ENCODE measurements at places on chromosomes 2 and 18. TPM values are rescaled to one million over a fixed set of nuclear protein-coding genes. Genes with fewer than 3 reads are reported as not detected.

DNA sequence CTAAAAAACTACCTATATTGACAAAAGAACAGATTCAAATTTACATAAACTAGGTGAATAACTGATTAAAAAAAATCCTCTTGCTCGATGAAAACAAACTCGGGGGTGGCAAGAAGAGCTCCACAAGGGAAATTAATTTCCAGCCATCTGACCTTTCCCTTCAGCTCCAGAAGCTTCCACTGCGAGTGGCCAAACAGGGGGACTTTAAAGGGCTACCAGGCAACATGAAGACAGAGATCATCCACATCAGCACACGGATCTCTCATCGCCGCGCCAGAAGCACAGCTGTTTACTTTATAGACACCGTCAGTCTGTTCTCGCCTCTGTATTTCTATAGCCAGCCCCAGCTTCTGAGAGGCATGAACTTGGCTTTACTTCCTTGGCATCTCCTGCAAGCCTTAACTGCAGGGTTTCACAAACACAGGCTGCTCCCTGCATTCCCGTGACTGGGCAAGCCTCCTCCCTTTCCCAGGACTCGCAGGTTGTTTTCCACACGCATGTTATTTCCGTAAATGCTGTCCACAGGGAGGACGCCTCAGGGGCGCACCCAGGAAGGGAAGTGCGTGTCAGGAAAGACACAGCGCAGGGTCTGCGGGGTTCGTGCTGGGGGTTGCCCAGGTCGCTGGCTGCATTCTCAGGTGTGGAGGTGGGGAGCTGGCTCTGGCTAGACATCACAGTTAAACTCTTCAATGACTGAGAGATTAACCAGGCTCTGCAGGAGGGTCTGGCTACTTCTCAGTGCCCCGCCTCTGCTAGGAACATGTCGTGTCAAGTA, 85.0 kb downstream of the USP40 start:
- peaks cover 25% of the 10 kb centered on the region for H3K36me3 ChIP-seq
- H3K27ac ChIP-seq, result peak overlapping the region; percentile 65
- no peak for DNase-seq
- no peaks in the 10 kb centered on the region for H3K27me3 ChIP-seq

GRCh38 chr2:190829642-190830041, 51.0 kb upstream of the GLS start:
- H3K4me3 ChIP-seq, result no peak overlapping the region
- no peaks in the 10 kb centered on the region for H3K36me3 ChIP-seq
- no peak overlapping the region for H3K27ac ChIP-seq
- H3K27me3 ChIP-seq, result no peaks in the 10 kb centered on the region
- no peak for DNase-seq
- no peaks in the 10 kb centered on the region for H3K4me1 ChIP-seq

DNA sequence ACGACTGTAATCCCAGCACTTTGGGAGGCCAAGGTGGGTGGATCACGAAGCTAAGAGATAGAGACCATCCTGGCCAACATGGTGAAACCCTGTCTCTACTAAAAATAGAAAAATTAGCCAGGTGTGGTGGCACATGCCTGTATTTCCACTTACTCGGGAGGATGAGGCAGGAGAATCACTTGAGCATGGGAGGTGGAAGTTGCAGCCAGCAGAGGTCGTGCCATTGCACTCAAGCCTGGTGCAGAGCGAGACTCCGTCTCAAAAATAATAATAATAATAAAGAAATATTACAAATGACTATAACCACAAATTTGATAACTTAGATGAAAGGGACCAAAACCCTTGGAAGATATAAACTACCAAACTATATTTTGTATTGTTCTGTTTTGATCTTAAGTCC, 226.3 kb upstream of the GULP1 start:
- H3K4me3 ChIP-seq, result no peak overlapping the region
- H3K4me1 ChIP-seq, result no peaks in the 10 kb centered on the region
- H3K27ac ChIP-seq, result no peak overlapping the region
- DNase-seq, result no peak
- H3K27me3 ChIP-seq, result no peaks in the 10 kb centered on the region

DNA sequence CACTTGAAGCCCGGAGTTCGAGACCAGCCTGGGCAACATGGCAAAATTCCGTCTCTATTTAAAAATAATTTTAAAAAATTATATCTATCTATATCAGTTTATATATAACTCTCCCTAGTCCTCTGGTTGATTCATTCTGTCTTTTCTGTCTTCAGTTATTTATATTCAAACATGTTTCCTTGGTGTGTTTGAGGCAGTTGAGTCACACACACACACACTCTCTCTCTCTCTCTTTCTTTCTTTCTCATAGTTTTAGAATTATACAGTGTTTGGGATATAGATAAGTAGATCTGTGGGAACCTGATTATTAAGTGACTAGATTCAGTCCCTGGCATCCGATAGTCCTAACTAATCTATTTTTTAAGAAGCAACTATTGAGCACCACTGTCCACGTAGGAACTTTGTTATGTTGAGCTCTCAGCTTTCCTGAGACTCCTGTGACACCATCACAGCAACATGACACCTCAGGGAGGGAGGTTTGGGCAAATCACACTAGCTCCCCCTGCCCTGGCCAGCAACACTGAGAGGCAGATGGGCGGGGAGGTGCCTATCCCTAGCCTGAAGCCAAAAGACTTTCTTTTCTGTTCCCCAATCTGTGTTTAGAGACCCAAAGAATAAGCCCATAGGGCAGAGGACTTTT, 482.7 kb downstream of the DLGAP1 start:
- H3K4me3 ChIP-seq, result no peak overlapping the region
- no peaks in the 10 kb centered on the region for H3K27me3 ChIP-seq
- no peak overlapping the region for H3K27ac ChIP-seq
- H3K36me3 ChIP-seq, result no peaks in the 10 kb centered on the region
- no peaks in the 10 kb centered on the region for H3K4me1 ChIP-seq

DNA sequence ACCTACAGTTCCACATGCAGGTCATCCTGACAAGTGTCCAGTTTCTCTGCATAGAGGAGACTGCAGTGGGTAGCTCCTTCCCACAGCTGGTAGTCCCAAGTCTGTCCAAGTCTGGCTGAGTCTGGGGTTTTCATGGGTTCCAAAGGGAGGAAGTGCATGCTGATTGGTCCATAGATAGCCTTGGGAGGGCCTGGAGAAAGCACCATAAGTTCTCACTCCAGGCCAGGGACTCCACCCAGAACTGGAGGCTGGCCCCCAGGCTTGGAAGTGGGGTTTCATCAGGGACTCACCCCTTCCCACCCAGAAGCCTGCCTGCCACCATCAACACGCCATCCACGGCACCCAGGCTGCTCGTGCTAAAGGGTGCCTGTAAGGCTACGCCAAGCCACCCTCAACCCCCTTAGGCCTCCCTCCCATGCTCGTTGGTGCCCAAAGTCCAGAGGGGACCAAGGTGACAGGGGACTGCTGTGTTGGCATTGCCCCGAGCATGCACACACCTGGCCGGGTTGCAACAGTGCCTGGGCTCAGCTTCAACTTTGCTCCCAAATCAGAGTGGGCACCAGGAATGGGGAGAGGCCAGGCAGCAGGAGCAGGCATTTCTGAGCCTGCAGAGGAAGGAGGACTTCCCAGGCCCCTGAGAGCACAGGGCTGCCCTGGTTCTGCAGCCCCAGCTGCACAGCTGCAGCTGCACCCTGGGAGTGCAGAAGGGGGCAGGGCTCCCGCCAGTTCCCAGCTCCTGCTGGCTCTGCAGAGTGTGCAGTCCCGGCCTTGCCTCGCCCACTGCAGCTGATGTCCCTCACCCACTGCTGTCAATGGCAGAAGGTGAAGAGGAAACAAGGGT, 116.5 kb upstream of the MAP2 start:
- H3K27ac ChIP-seq, result no peak overlapping the region
- H3K4me3 ChIP-seq, result no peak overlapping the region
- H3K36me3 ChIP-seq, result no peaks in the 10 kb centered on the region
- no peaks in the 10 kb centered on the region for H3K4me1 ChIP-seq
- no peaks in the 10 kb centered on the region for H3K27me3 ChIP-seq
- no peak for DNase-seq

GRCh38 chr2:179686718-179687342, 174.6 kb downstream of the ZNF385B start:
- no peak overlapping the region for H3K4me3 ChIP-seq
- DNase-seq, result no peak
- no peak overlapping the region for H3K27ac ChIP-seq
- no peaks in the 10 kb centered on the region for H3K27me3 ChIP-seq

NEURL3 gene
- not detected for total RNA-seq
